ENCODE measurements at places on chromosomes 4 and X.

DNA sequence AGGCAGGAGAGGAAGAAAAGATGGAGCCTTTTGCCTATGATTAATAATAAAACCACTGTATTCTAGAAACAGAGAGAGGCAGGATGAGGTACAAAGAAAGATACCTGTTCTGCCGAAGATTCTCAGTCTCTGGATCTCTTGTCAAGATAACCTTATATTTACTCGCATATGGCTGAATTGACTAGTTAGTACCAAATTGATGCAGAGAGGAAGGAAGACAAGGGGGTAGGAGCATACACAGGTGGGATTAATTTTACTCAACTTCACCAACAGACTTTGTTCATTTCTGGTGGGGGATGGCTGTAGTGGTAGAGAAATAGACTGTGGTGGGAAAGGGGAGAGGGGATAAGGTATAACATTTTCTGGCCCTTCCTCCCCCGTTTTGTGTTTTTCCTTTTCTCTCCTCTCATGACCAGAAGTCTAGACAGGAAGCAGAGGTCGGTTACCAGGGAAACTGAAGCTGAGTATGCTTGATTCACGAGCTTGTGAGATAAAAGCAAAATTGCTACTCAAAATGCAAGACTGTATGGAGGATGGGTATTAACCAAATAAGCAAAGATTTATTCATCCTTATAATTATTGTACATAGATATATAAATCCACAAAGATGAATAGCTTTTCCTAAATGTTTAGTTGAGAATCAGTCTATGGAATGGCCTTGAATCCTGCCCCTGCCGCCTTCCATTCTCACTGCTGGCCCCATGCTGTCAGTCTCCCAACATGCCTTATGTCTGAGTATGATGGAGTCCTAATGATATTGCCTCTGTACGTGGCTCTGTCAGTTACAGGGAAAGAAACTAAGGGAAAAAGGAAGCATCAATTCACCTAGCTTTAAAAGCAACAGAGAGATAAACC is 17.8 kb upstream of the PAGE2B start:
- no peak for DNase-seq

GRCh38 chrX:101977106-101977505 is 45.3 kb upstream of the ZMAT1 start:
- DNase-seq, result no peak

- no peak for DNase-seq
Observed at GRCh38 chr4:186534056-186534455, 21.3 kb downstream of the MTNR1A start.

- no peak for DNase-seq
Observed at GRCh38 chrX:122546269-122546668, 637.8 kb upstream of the GRIA3 start.
